Activated T-cell treated with anti-CD3 and anti-CD28 coated beads, Interleukin-2, amount 50 U/mL, for 72 hours (primary cell): ENCODE measurements at places on chromosomes 1 and 21. TPM values are rescaled to one million over a fixed set of nuclear protein-coding genes. Genes with fewer than 3 reads are reported as not detected.

Gene TSPAN2
- 4.3 TPM for total RNA-seq

DNA sequence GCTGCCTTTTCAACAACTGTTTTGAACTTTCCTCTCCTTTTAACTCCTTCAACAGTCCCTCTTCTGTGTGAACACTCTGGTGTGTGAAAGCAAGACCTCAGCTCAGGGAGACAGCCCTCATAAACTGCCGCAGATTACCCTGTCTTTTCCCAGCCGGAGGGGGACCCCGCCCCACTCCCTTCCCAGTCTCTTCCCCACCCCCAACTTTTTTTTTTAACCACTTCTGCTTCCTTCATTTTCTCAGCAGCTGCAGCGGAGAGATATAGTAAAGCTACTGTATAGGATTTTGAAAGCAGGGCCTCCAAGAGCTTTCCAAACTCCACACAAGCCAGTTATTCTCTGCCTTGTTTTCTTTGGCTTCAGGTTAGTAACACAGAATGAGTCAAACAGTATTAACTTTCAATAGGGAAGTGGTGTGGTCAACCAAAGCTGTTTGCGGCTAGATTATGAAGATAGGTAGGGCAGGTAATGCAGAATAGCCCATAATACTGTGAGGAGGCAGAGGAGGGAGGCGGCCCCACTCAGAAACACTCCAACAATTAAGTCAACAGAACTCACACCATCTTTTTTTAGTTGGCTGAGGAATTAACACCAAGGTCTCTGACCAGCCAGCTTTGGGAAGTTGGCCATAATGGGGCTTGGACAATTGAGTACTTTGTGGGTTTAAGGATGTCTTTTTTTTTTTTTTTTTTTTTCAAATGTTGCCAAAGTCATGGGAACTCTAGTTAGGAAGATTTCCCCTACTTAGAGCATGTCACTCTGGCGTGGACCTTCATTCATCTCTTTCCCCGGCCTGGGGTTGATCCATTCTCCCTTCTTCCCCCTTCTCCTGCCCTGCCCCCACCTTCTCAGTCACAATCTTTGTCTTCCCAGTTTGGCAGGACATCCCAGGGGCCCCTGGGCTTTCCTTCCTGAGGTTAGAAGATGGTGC, 177.0 kb downstream of the CLIC6 start:
- H3K27ac ChIP-seq: peak overlapping the region; percentile 68
- peak overlapping the region; percentile 77 for H3K4me3 ChIP-seq
- DNase-seq: peak; percentile 49
- peaks cover 15% of the 10 kb centered on the region for H3K36me3 ChIP-seq
- peaks cover 38% of the 10 kb centered on the region for H3K4me1 ChIP-seq
- no peaks in the 10 kb centered on the region for H3K27me3 ChIP-seq

DNA sequence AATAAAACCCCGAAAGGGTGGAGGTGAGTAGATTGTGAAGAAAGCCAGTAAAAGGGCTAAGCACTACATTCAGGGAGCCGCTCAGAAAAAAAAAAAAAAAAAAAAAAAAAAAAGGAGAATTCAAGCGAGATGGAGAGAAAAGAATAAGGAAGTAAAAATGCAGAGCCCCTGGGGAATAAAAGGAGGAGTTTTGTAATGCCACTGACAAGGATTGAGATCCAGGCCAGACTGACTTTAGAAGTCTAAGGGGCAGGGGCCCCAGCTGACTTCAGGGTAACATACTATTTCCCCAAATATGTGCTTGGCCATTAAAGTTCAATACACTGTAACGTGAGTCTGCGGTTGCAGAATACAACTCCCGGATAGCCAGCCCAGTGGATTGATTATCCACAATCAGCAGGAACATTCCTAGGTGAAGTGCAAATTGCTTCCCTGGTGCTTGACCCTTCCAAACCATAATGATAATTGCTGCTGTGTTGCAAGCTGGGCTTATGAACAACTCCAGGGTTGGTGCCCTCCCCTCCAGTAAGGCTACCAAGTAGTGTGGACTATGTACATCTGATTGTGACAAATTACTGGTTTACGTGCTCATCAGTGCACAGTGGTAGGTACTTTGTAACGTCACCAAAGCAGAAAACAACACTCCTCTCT, 30.7 kb upstream of the RRP15 start:
- H3K4me3 ChIP-seq: no peak overlapping the region
- peaks cover 20% of the 10 kb centered on the region for H3K27me3 ChIP-seq
- no peak overlapping the region for H3K27ac ChIP-seq
- DNase-seq: no peak
- no peaks in the 10 kb centered on the region for H3K36me3 ChIP-seq

GRCh38 chr1:165856021-165856420, 28.6 kb downstream of the UCK2 start:
- H3K4me3 ChIP-seq: no peak overlapping the region
- no peak for DNase-seq
- peaks cover 36% of the 10 kb centered on the region for H3K4me1 ChIP-seq
- H3K27me3 ChIP-seq: no peaks in the 10 kb centered on the region
- no peak overlapping the region for H3K27ac ChIP-seq
